ENCODE measurements at places on chromosomes 3 and 15. TPM values are rescaled to one million over a fixed set of nuclear protein-coding genes. Genes with fewer than 3 reads are reported as not detected.

RBMS3 gene
- 203 TPM for total RNA-seq

GRCh38 chr15:70245932-70246622, 148.4 kb upstream of the TLE3 start:
- no peak overlapping the region for H3K27ac ChIP-seq
- H3K27me3 ChIP-seq = no peaks in the 10 kb centered on the region
- DNase-seq = peak; percentile 82
- no peaks in the 10 kb centered on the region for H3K36me3 ChIP-seq
- no peaks in the 10 kb centered on the region for H3K4me1 ChIP-seq
- no peak overlapping the region for H3K4me3 ChIP-seq

- H3K4me1 ChIP-seq = no peaks in the 10 kb centered on the region
- H3K4me3 ChIP-seq = no peak overlapping the region
- H3K27me3 ChIP-seq = no peaks in the 10 kb centered on the region
- H3K36me3 ChIP-seq = no peaks in the 10 kb centered on the region
- DNase-seq = no peak
These were observed 641.3 kb upstream of the ZNF385D start for GRCh38 chr3:22392286-22392685.

GOLGA6D gene
- total RNA-seq = not detected

Measured in aorta (tissue), 5 donors.